ENCODE measurements at places on chromosomes 3 and 15.

DNA sequence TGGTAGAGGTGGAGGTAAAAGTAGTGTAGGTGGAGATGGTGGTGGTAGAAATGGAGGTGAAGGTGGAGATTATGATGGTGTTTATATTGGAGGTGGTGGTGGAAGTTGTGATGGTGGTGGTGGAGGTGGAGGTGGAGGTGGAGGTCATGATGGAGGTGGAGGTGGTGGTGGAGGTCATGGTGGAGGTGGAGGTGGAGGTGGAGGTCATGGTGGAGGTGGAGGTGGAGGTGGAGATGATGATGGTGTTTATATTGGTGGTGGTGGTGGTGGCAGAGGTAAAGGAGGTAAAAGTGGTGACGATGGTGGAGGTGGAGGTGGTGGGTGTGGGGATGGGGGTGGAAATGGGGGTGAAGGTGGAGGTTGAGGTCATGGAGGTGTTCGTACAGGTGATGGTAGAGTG, 107.8 kb downstream of the ASB7 start:
- DNase-seq = no peak

GRCh38 chr3:53891497-53892285, at the start of gene SELENOK:
TSS of gene SELENOK (minus strand) at chr3:53891859.
- peak; percentile 90 for DNase-seq

- no peak for DNase-seq
Measured at GRCh38 chr15:84625123-84625522, 24.3 kb downstream of the ZSCAN2 start.

DNA sequence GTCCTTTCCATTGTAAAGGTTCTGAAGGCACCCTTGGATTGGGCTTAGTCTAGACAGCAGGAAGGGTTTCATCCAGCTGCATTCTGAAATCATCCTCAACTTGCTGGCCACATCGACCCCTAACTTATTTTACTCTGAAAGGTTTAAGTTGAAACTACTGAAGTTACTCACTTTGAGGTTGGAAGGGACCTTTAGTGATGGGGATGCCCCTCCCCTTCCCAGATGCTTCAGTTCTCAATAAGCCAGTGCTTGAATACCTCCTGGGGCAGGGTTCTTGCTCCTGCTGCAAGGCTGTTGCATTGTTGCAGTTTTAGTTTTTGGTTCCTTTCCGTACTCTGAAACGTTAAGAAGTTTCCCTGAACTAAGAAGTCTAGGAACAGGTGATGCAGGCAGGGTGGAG, 26.4 kb downstream of the FGD5 start:
- DNase-seq = no peak

DNA sequence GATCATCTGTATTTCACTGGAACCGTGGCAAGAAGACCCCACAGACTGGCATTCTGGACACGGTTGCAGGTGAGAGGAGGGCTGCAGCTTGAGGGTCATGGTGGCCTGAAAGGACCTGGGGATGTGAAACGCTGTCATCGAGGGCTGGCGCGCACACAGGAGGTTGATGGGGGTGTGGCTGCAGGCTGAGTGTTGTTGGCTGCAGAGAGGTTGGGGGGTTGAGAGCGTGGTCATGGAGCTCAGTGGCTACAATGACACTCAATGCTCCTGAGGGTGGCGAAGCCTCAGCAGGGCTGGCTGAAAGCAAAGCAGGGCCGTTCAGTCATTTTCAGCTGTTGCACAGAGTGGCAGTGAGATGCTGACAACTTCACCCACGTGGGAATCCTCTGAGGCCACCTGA, 21.0 kb downstream of the CPN2 start:
- DNase-seq = no peak

- DNase-seq = no peak
Measured at GRCh38 chr3:124401843-124402242, 328.4 kb upstream of the UMPS start.

DNA sequence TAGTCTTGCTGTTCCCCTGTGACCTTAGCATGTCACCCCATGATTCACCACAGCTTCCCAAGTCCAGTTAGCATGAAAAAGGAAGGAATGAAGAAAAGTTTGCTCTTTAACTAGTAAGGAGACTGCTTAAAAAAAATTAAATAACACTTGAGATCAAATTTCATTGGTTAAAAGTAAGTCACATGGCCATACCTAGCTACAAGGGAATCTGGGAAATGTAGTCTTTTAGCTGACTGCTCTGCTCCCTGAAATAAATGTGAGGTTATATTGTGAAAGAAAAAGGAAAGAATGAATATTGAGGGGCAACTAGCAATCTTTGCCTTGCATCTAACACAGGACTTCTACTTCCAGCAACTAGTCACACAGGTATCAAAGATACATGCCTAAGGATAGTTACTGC, 84.7 kb upstream of the LRRN1 start:
- no peak for DNase-seq
